ENCODE measurements at places on chromosomes 4 and X.

DNA sequence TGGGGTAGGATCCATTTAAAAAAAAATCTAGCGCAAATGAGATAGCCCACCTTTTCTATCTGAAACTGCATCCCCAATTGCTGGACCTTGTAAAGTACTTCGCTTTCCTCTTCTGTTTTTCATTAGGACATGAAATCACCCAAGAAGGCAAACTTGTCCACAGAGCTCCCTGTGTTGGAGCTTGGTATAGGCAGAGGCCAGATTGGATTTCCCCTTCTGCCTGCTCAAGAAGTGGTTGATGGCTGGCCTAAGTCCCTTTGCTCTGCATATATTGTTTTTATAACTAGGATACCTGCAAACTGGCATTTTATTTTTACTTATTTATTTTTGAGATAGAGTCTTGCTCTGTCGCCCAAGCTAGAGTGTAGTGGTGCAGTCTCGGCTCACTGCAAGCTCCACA, 28.4 kb downstream of the RNF4 start:
- no peak for DNase-seq

DNA sequence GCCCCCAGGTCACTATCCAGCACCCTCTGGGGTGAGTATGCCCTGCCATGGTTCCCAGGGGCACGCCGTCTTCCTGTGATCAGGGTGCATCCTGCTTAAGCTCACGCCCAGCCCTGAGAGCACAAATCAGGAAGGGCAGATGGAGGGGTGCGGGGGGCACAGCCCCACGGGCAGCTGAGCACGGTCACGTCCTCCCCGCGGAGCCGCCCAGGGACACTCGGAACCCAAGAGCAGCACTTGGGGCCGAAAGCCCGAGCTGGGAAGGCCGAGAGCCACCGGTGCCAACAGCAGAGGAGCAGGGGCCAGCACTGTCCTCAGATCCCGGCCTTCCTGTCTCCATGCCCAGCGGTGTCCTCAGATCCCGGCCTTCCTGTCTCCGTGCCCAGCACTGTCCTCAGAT, 21.5 kb downstream of the NELFA start:
- no peak for DNase-seq

DNA sequence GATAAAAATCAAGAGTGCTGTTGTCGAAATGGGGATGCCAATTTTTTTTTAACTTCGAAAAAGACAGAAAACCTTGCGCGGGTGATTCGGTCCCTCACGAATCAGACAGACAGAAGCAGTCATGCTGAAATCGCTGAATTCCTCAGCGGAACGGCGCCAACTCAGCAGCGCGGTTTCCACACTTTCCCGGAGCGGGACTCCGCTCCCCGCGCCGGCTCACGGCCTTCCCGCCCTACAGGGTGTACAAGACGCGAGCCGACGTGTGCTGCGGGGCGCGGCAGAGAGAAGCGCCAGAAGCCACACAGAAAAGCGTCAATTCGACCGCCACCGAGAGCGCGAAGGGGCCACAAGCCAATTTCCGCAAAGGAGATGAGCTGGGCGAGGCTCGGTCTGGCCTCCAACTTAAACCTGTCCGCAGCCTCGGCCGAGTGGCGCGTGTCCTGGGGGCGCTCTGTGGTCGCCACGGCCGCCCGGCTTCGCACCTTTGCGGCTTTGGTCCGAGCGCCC, 1.3 kb downstream of the NEXMIF start:
- no peak for DNase-seq

DNA sequence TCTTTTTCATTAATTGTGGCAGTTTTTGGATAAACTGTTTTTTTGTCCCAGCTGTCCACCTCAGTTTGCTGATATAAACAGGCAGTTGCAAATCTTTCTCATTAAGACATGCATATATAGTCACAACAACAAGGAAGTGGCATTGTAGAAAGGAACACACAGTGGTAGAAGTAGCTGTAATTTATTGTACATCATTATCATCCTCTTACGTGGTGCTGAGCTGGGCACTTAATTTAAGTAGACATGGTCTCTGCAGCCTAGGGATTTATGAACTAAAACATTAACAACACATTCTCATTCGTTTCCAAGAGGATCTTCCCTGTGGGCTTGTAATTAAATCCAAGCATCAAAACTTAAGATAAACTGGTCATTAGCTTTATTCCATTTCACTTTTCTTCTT, 500.2 kb downstream of the INPP4B start:
- DNase-seq: no peak

- no peak for DNase-seq
Measured at GRCh38 chr4:158189422-158189821, 16.6 kb upstream of the GASK1B start.

Measured in activated gamma-delta T cell treated with anti-CD3 and anti-CD28 coated beads, Interleukin-2, amount 50 U/mL, for 16 hours (primary cell).